NCI-H2171 (cell line): ENCODE measurements at places on chromosomes 2 and 18.

DNA sequence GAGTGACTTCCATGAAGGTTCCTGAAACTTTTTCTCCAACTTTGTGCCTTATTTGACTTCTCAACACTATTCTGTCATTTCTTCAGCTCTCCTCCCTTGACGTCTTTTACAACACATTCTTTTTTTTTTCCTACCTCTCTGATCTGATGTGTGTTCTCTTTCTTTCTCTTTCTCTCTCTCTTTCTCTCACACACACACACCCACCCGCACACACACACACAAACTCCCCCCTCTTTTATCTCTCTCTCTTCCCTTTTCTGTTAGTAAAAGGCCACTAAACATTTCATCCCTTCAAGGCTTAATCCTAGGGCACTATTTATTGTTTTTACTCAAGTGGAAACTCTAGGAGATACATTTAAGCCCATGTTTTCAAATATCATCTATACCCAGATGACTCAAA is 107.8 kb upstream of the CNTNAP5 start:
- no peak for DNase-seq

DNA sequence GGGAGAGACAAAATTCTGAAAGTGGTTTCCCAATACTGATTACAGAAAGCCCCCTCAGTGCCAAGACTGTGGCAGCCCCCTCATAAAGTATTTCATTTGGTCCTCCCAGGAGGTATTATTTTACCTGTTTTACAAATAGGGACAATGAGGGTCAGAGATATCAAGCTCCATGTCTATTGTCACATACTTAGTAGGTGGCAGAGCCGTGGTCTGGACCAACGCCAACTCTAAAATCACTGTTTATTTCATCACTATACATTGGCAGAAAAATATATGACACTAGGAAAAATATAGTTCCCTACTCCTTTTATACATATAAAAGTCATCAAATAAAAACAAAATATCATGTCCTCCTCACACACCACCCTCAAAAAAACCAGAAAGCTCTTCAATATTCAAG is 68.6 kb downstream of the DHRS9 start:
- no peak for DNase-seq

DNA sequence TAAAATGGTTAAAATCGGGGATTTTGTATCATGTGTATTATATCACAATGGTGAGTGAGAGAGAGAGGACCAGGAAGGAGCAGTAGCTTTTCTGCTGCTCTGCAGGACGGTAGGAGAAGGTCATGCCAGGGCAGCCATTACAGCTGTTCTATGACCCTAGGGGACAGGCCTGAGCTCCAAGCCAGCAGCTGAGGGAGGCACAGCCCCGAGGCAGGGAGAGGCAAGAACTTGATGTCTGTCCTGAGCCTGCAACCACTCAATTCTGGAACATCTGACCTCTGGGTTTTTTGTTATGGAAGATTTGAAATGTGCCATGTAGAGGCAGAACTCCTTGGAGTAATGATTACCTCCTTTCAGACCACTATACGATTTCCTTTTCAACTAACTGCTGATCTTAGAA is 135.8 kb upstream of the SH3BP4 start:
- DNase-seq: no peak

GRCh38 chr18:74818516-74819175 is 221.0 kb downstream of the ZNF407 start:
- no peak for DNase-seq

DNA sequence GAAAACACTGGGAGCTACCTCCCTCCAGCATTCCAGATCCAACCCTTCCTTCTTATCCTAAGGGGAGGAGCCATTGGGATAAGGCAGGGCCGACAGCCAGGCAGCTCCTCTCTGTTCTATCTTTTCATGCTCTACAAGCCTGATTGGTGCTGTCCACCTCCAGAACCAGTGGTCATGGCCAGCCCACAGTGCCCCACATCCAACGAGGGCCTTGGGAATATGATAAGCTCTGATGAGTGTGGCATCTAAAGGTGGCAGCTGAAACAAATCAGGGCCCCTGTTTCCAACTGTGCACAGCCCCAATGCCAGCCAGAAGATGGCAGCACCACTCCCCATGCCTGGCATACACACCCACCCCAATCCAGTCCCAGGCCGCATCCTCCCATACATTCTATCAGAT is 329.3 kb downstream of the C1D start:
- DNase-seq: no peak

- DNase-seq: no peak
Measured at GRCh38 chr2:2902547-2903281, 474.9 kb downstream of the EIPR1 start.

DNA sequence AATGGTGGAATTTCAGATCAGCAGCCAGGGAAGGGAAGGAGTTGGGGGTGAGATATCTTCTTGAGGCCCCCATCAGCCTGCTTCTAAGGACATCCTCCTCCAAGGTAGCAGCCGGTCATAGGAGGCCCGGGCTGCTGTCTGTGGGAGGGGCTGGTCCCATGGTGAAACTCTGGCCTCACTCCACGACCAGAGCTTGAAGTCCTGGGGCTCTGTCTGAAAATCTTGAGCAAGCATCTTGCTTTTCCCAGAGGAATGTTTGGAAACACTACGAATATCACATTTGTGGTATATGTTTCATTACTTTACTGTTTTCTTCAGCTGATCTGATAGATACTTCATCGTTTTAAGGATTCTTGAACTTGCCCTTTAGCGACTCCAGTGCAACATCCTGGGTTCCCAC is 103.7 kb downstream of the CTAGE1 start:
- DNase-seq: no peak

- no peak for DNase-seq
Measured at GRCh38 chr2:200054681-200055468, 99.5 kb downstream of the MAIP1 start.

DNA sequence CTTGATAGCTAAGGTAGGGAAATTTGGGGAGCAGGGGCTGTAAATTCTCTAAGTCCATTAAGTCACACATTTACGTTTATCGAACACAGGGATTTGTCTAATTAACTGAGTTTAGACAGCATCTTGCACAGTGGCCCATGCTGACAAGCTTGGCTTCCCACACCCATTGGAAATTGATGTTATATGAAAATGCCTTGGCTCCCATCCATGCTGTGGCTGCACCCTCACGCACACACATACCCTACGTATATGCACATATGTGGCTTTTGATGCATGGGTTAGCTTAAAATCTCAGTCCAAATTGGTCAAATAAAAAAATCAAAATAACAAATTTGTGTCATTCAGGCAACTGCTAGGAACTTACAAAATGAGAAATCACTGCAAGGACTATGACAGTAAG is 37.8 kb downstream of the SEC11C start:
- DNase-seq: no peak

DNA sequence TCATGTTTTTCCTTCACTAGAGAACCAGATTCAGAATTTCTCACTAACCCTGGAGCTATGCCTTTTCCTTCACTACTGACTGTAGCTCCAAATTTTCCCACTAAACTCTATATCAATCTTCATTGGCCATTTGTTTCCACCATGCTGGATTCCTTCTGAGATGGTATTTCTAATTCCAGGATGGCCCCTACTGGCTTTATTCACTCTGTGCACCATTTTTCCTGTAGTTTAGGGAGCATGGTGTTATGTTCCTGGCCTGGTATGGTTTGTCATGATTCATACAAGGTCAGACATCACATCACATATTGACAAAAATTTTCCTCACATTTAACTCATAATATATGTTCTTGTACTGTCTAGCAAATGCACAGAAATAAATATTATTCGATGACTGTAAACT is 229.2 kb upstream of the TFPI start:
- DNase-seq: no peak

DNA sequence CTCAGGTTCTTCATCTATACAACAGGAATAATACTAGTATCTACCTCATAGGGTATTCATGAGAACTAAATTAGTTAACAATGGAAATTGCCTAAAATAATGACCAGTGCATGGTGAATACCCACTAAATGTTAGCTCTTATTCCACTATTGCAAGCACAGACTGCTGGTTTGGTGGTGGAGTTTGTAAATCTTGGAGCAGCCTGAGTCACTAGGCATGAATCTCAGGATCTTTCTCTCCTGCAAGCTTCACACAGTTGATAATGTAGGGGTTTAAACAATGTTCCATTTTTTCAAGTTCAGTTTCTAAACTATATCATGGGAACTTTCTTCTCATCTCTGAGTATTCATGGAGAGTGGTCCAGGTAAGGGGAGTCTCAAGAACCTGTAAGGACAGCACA is 84.0 kb downstream of the OSR1 start:
- no peak for DNase-seq

- no peak for DNase-seq
Measured at GRCh38 chr2:144937066-144937465, 417.1 kb upstream of the ZEB2 start.

DNA sequence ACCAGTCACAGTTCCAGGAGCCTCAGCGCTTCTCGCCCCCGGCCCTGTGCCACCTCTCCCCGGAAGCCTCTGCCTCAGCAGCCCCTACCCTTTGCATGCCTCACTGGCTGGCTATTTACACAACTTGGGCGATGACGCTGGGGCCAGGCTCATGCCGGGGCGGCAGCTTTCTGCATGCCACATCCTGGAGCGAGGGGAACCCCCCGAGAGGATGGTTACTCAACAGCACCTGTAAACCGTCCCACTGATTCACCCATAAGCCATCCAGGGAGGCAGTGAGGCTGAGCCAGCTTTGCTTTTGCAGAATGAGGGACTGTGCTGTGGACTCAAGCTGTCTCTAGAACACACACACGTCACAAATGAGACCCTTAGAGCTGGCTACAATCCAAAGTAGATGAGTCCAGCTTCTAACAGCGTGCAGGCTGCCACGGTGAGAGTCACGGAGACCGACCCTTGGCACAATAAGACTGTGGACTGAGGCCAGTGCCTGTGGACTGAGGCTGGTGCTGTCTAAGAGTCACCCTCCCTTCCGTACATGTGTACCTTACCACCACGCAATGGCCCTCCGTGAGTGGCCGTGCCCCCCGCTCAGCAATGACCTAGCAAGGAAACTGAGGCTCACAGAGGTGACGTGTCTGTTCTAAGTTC is 45.6 kb upstream of the ODC1 start:
- DNase-seq: no peak

DNA sequence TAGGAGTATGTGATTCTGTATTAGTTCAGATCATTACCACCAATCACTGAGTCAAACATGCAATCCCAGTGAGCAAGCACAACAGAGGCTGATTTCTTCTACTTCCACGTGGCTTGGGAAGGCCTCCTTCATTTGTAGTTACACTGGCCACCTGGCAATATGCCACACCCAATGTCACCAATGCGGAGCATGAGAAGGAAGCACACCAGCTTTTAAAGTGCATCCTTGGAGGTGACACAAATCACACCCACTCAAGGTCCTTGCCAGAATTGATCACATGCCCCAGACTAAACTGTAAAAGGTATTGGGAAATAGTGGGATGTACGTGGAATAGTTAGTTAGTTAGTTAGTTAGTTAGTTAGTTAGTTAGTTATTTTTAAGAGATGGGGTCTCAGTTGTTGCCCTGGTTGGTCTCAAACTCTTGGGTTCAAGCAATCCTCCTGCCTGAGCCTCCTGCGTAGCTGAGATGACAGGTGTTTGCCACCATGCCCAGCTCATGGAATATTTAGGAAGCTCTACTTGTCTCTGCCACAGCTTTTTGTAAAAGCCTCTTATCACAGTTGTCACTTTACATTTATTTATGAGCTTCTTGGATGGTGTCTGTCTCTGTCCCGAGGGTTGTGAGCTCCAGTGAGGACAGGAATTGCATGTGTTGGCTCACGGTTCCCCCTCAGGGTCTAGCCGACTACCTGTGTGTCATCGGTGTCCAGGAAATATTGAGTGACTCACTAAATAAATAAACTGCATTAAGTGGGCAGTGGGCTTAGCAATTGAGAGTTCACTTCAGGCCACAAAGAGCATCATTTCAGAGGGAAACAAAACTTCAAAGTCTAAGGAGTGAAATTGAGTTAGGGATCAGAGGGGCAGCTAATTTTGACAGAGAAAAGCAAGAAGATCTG is 28.1 kb upstream of the CAB39 start:
- DNase-seq: no peak

GRCh38 chr2:206218156-206218555 is 56.3 kb upstream of the ZDBF2 start:
- DNase-seq: no peak

GRCh38 chr2:129240061-129240460 is 739.4 kb upstream of the RAB6C start:
- no peak for DNase-seq

DNA sequence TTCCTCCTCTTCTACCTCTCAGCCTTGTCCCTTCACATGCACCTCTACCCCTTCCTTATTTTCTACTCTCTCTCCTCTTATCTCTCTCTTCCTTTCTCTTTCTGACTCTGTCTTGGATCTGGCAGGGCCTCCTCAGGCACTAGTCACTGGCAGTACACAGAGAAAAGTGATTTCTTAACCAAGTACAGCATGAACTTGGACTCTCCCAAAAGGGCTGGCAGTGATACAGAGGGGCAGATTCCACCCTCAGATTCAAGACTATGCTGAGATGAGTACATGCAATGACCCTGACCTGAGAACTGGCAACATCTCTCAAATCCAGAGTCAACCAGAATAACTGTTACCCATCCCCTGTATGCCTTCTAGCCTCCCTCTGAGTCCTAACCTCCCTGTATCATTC is 4.3 kb downstream of the AOX1 start:
- DNase-seq: no peak

GRCh38 chr2:36214691-36215090 is 140.9 kb upstream of the CRIM1 start:
- no peak for DNase-seq

DNA sequence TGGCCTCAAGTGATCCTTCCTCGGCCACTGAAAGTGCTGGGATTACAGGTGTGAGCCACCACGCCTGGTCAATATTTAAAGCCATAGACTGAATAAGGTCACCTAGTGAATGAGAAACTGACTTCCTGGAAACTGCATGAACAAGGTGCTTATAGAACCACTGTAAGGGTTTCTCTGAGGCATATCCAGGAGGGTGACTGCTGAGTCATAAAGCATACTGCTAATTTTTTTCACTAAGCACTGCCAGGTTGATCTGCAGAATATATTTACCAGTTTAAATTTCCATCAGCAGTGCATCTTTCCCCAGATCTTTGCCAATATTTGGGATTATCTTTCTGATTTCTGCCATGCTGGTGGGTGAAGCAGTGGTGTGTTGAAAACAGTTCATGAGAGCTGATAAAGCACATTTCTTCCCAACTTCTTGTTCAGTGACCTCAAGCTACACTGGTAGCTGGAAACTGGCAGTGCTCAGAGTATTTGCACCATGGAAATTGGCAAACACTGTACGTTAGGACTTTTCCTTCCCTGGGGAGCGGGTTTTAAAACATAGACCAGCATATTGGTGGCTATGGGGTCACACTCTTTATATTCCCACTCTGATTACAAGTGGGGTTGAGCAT is 4.2 kb upstream of the CLIP4 start:
- DNase-seq: no peak

GRCh38 chr2:176468457-176469113 is 199.3 kb downstream of the MTX2 start:
- no peak for DNase-seq
